ENCODE measurements at places on chromosomes 11 and 22.

DNA sequence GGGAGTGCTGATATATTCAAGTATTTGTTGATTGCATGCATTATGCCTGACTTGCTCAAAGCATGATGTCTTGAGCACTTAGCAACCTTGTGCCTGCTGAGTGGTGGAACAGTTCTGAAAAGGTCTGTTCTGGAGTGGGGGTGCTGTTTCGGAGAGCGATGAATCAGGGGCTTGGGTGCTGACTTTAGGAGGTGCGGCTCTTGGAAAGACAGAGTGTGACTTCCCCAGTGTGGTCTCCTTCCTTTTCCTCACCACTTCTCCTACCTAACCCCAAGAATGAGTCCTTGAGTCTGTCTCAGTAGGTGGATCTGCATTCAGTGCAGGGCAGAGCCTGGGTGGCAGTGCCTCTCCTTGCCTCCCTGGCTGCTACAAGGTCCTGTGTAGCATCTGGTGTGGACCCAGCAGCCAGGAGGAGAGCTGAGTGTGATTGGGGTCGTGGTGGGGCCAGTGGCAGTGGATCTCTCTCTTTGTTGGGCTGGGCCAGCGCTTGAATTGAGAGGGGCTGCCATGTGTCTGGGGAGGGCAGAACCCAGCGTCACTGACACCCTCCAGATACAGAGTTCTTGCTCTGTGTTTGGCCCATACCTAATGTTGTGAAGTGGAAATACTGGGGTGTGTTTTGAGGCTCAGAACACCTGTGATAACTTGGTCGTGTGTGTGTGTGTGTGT, 35.9 kb downstream of the ST3GAL4 start:
- DNase-seq = no peak

DNA sequence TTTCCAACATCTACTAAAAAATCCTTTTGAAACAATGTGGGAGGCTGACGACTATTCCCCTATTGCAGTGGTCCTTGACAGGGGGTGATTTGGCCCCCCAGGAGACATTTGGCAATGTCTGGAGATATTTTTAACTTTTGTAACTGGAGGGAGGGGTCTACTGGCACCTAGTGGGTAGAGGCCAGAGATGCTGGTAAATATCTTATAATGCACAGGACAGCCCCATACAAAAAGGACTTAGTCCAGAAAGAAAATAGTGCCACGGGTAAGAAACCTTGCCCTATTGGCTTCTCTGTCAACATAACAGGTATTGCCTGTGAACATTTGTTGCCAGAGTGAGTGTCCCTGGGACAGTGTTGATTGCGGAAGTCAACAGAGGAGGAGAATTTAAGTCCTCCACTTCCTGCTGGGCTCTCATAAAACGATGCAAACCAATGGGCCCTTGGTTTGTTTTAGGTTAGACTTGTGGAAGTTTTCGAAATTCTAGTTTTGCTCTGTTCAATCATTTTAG, 101.6 kb downstream of the MAML2 start:
- no peak for DNase-seq

DNA sequence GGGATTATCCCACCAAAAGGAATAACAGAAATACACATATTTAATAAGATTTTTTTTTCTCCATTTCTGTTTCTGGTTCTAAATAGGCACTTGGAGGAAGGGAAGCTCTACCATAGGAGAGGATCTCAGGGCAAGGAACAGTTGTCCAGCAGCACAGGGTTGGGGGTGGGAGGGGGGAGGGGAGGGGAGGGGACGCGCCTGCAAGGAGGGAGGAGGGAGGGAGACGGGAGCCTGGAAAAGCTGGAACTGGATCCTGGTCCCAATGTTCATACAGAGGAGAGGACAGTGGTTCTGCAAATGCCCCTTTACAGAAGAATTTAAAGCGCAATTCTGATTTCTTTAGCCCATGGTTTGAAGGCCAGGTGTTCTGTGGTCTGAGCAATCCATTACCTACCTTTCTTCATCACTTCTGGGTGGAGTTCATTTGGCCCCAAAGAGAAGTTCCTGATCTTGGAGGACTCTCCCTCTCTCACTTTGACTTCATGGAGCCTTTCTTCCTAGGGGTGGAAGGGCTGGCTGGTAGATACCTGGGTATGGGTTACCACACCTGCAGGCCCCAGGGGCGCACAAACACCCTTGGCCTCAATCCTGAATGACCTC, 348.9 kb upstream of the NCAM1 start:
- DNase-seq = no peak

- no peak for DNase-seq
Observed at GRCh38 chr11:13324141-13324540, 46.6 kb downstream of the BMAL1 start.

DNA sequence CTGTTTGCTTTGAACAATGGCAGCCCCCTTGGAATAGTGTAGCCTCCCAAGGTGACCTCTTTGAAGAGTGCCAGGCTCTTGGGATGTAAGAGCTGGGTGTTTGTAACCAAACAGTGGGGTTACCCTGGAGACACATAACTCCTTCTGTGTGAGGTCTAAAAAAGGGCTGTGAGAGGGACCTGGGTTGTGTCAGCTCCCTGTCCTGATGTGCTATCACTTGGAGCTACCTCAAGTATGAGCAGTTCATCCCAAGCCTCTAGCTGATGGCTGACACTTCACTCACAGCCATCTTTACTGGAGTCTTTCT, 40.2 kb downstream of the TSPAN18 start:
- no peak for DNase-seq

DNA sequence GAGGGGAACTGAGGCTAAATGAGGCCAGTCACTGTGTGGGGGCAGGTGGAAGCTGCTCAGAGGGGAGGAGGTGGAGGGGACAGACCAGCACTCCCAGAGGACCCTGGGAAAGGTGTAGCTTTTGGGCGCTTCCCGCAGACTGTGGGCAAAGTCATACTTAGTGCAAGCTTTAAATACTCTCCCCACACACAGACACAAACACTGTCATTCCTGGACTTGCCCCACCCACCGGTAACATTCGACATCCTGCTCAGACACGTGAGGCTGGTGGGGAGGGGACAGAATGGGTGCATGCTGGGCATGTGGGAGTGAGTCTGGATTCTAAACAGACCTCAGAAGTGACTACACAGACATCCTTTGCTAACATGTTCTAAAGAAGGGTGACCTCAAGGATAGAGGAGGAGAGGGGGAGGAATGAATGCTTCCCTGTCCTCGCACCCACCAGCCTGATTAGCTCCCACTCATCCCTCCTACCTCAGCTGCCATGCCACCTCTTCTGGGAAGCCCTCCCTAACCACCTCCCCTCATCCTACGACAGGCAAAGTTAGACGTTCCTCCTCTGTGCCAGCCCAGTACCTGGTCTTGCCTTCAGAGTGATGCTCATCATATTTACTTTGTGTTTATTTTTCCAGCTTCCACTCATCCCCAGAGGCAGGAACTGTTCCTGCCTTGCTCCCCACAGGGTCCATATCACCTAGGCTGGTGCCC, 22.2 kb downstream of the TSKU start:
- DNase-seq = no peak

GRCh38 chr22:49429066-49429465, 398.6 kb downstream of the BRD1 start:
- no peak for DNase-seq

GRCh38 chr11:103420593-103420992, 311.4 kb downstream of the DYNC2H1 start:
- DNase-seq = no peak

DNA sequence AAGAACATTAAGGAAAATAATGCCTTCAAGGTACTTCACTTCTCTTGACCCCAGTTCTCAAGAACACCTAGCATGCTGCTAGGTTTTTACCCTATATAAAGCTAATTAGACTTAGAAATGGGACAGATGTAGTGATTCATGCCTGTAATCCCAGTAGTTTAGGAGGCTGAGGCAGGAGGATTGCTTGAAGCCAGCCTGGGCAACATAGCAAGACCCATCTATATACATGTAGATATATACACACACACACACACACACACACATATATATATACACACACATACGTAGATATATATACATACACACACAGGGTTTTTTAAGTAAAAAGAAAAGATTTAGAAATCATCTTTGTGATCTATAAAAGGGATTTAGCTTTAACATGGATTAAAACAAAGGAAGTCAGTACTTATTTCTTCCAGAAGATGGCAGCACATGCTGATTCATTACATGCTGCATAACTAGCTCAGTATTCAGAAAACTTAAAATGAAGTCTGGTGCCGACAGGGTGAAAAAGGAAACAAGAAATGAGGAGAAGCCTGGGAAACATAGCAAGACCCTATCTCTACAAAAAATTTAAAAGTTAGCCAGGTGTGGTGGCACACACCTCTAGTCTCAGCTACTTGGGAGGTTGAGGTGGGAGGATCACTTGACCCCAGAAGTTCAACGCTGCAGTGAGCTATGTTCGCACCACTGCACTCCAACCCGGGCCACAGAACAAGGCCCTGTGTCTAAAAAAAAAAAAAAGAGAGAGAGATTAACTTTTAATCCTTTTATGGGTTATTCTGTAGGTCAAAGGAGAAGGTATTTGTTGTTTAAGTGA, 28.5 kb upstream of the RBX1 start:
- no peak for DNase-seq

- DNase-seq = no peak
Observed at GRCh38 chr11:104908186-104908531, 9.9 kb upstream of the CASP12 start.

- DNase-seq = no peak
Observed at GRCh38 chr11:102306048-102306597, 11.2 kb upstream of the BIRC3 start.

DNA sequence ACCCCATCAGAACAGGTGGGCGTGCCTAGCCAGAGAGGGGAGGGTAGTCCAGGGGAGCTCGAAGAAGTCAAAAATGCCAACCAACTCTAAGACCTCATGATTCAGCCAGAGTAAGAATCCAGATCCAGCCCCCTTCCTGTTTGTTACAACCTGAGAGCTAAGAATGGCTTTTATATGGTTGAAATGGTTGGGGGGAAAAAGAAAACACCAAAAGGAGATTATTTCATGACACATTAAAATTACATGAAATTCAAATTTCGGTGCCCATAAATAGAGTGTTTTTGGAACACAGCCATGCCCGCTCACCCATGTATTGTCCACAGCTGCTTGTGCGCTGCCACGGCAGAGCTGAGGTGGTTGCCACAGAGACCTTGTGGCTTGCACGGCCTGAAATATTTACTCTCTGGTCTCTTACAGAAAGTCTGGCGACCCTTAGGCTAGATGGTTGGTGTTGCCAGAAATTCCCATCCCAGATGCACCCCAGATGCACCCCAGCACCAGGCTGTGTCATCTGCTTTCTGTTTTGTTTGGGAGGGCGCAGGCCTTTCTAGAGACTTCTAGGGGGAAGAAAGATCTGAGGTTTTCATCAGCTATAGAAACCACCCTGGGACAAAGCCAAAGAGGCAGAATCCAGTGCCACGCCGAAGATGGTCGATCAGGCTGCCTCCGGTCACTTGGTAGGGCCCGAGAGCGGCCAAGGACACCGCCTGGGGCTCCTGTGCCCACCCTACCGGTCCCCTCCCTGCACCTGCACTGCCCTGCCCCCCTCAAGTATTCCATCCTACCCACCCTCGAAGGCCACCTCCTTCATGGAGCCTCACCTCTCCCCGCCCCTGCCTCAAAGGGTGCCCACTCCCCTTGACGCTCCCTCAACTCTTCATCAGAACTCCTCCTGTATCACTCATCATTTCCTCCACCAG, 80.2 kb downstream of the DSCAML1 start:
- no peak for DNase-seq

GRCh38 chr11:74534216-74534945, 40.9 kb upstream of the LIPT2 start:
- no peak for DNase-seq

DNA sequence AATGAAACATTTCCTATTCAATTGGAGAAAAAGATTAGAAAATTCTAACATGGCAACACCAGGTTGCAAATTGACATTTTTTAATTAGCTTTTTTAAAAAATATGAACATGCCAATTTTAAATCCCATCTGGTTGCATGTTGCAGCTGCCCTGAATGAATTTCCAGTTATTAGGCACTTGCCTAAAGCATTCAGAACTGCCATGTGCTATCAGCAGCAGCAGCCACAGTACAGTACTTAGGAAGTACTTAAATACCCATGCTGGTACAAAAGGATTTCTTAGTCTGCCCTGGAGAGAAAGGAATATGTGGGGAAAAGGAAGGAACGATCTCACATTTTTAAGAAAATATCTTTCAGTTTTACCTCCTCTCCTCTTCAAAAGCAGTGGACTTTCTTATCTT, 46.2 kb downstream of the FAM168A start:
- no peak for DNase-seq

DNA sequence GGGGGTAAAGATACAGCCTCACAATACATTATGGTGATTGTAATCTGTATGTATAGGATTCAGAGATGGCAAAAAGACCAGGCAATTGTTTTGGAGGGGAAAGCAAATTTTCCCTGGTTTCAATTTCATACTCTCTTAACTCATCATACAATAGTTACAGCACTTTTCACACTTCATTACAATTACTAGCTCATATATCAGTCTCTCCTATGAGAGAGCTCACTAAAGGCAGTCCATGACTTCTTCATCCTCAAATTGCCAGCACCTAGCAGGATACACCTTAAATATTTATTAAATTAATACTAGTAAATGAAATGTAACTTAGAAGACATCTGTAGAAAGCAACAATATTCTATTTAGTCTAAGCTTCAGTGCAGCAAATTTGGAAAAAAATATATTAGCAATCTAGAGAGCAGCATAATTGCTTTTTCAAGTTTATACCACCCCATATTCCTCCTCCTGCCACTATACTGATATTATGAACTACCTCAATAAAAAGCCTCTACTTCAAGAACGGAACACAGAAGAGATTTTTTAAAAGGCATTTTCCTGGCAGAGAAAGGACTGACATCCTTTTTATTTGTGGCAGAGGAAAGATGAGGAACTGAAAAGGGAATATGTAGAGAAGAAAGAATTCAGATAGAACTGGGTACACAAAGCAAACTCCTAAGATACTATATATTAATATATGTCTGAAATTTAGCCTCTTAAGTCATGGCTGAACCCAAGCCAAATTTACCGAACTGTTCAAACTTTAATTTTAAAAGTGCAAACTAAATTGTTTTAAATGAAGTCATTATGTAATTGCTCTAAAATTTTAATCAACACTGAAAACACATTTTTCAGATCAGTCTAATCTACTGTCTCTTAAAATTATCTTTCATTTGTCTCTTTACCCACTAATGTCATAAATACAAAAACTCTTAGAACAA, 27.7 kb downstream of the PICALM start:
- DNase-seq = no peak

- DNase-seq = no peak
Observed at GRCh38 chr11:131234221-131234620, 136.2 kb upstream of the NTM start.

DNA sequence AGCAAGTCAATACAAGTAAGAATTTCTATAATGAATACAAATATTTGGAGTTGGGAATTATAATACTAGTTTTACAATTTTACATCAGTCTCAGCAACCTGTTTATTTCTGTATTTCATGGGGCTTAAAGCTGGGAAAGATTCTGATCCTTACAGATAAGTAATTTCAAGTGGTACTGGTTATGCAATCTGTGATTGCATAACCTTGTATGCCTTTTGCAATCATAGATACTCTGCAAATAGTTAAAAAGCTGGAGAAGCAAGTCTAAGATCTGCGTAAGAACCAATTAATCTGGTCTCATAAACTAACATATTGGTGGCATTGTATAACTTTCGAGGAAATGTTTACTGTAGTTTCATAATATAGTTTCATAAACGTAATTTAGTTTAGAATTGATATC, 198.3 kb upstream of the PGR start:
- no peak for DNase-seq
